NCI-H774 (cell line): ENCODE measurements at places on chromosomes 7 and 10.

DNA sequence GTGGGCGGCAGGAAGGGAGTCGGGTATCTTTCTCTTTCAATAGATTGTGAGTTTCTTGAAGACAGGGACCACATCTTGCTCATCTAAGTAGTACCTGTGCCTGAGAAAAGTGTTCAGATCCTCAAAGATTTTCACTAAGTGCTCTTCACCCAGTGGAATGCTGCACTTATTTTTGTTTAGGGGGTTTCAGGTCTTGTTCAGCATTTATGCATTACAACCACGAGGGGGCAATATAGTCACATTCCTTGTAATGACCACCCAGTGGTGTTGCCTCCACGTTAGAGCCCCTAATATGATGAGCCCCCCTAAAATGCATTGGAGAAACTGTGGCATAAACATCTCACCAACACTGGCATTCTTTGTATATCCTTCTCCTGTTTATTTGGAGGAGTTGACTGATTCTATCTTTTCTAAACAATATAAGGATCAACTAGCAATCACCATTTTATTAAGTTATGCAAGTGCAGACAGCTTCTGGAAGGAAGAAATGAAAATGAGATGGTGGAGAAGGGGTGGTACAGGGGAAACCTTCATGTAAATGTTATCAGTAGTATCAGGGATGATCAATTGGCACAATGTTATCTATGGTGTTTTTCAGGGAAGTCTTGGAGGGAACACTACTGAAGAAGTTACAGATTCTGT is 3.1 kb upstream of the PAPSS2 start:
- no peak for DNase-seq

DNA sequence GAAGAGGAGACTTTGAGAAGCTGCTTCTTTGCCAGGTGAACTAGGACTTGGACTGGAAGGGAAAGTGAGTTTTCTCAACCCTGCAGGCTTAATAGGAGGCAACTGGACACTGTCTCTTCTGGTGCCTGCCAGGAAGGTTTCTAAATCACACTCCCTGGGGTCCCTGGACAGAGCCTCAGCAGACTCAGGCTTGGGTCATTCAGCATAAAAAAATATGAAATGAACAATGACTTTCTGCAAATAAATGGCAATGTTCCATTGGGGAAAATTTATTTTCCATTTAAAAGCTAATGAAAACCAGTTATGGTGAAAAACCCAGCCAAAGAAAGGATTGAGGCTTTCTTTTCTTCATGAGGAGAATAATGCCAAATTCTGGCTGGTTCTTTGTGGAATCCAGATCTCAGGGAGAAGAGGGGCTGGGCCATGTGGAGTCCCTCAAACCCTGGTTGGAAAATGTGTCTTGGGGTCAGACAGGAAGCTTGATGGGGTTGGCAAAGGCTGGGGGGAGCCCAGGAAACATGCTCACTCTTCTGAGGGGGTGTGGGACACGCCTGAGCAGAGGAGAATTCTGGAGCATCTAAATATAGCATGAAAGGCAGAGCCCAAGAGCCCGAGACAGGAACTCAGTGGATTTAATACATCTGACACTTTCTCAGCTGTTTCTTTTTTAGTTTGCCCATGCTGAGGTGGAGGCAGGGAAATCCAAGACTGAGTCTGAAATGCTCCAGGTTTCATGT is 65.2 kb upstream of the EMX2 start:
- DNase-seq = no peak

GRCh38 chr7:27210441-27211083 is 10.7 kb upstream of the HOXA13 start:
- no peak for DNase-seq

GRCh38 chr10:132643709-132644526 is 106.3 kb downstream of the INPP5A start:
- DNase-seq = no peak

- no peak for DNase-seq
Observed at GRCh38 chr7:16710651-16711050, 42.9 kb upstream of the TSPAN13 start.

GRCh38 chr10:96345222-96345621 is 13.6 kb downstream of the OPALIN start:
- no peak for DNase-seq

DNA sequence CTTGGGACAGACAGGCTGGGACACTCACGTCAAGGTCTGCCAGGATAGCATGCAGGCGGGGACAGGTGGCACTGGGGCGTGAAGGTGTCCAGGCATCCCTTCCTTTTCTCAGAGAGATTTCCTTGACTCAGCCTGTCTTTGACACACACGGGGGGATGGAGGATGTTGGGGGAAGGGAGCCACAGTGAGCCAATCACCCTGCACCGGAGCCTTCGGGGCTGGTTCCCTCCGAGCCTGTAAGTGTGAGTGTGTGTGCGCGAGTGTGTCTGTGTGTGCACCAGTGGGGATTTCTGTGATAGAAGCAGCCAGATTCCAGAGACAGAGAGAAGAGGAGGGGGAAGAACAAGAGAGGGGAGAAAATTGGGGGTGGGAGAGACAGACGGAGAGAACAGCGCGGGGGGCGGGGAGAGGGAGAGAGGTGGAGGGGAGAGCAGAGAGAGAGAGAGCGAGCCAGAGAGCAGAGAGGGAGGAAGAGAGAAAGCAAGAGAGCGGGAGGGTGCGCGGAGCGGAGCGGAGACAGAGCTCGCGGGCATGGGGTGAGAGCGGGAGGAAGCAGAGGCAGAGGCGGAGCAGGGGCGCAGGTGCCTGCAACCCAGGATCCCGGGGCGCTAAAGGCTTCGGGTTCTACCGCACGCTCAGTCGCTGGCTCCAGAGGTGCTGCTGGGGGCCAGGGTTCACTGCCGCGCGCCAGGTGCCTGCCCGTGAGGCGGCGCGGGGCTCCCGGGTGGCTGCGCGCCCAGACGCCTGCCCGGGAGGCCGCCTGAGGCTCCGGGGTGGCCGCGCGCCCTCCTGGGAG is 466 bp upstream of the GPR26 start:
- no peak for DNase-seq

DNA sequence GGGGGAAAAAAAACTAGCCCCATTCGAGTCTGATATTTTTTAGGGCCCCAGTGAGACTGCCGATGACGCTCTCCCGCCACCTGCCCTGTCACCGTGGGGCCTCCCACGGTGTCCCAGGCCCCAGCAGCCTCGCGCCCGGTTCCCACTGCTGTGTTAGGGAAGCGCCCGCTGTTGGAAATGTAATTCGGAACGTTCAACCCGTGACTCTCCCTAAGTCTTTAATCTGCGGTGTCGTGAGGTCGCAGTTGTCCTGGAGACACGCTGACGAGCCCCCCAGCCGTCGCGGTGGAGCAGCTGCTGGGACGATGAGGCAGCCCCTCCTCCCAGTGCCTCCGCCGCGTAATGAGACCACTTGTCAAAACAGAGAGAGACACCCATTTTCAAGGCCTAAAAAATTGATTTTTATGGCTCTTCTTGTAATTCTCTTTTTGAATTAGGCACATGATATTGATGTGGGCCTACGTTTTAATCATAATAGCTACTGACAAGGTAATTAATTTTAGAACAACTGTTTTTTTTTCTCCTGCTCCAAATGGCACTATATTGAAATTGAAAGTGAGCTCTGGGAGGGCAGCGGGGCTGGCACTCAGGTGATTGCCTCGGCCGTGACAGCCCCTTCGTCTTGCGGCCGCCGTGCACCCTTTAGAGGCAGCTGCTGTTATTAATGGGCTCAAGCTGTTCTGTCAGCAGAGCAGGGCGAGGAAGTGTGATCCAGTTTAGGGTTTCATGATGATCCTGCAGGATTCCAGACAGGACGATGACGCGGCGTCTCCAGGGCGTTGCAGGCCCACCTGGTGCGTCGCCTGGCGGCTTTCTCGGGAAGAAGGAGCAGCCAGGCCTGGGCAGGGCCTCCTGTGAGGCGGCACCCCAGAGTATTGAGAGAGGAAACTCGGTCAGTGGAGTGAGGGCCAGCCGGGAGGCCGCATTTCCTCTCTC is 63.3 kb downstream of the NKX6-2 start:
- DNase-seq = no peak

DNA sequence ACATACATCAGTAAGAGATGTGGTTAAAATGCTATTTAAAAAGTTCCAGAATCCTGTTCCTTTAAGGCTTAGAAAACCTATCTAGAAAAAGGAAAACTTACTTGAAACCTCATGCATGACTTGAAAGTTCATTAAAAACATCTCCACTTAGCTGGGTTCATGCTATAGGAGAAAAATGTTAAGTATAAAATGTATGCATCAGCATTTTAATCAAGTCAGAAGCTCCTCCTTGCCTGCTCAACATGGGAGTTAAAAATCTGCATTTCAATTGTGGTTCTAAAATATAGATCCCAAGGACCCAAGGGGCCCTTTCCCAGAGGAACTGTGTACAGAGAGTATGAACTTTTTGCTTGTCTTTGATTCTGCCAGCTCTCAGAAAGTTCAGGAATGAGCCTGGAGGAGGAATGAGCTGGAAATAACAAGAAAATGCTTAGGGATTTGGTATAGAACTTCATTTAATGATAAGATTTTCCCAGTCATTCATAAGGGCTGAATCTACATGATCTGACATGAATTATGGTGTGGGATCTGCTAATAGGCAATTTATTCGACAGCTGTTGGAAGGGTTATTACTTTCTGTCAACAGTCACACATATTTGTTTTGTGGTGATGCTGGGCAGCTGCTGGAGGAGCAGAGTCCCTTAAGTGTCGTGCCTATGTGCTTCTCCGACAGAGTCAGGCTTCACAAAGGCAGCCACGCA is 85.6 kb upstream of the MTPN start:
- DNase-seq = peak; percentile 74

GRCh38 chr10:29859521-29860130 is 199.8 kb downstream of the JCAD start:
- DNase-seq = no peak

DNA sequence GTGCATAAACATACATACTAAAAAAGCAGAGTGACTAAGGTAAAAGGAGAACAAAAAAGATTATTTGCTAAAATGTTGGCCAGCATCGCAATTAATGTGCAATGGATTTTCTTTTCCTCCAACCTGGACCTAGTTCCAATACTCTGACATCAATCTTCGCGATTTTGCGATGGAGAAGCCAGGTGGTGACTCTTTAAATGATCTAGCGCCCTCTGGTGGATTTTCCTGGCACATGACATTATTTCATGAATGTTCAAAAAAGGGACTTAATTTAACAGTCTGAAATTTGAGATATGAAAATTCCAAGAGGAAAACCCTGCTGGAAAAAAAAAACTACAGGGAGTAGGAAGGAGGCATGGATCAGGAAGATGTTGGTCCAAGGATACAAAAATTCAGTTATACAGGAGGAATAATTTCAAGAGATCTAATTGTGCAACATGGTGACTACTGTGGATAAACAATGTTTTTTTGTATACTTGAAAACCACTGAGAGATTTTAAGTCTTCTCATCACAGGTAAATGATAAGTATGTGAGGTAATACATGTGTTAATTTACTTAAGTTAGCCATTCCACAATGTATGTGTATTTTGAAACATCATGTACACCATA is 4.3 kb upstream of the KCNMA1 start:
- peak; percentile 65 for DNase-seq
